ENCODE measurements at places on chromosomes 2 and 18.

GRCh38 chr2:120566331-120567035 lies 169.2 kb upstream of the GLI2 start:
- no peak for DNase-seq

DNA sequence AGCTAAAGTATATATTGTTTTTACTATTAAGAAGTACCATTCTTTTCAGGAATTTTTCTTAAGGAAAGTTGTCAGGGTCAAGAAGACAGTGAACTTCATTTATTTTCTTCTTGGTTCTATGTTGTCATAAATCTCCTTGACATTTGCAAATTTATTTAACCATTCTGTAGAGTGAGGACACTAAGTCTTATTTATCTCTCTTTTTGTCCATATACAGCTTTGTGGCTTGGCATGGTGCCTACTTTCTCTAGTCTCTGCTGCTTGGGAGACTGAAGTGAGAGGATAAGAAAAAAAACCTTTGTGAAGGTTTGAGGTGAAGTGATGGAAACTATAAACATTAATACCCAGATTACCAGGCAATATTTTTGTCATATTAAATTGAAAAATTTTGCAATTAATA lies 1389.4 kb downstream of the SUCLG1 start:
- no peak for DNase-seq

DNA sequence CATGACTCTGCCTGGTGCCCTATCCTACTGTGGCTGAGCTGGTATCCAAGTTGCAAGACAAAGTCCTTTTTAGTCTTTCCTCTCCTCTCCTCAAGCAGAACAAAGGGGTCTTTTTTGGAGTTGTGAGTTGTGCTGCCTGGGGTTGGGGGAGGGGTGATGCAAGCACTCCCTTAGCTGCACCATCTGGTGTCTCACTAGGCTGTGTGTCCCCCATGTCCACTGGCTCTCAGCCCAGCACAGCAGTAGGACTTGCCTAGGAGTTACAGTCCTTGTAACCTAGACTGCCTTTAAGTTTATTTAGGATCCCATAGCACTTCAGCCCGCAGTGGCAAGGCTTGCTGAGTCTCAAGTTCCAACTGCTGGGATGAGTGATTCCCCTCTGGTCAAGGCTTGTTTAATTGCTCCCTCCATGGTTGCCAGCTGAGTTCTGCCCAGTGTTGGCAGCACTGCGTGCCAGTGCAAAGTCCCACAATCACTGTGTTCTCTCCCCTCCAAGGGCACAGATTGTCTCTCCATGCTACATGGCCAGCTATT lies 13.2 kb upstream of the ILKAP start:
- no peak for DNase-seq

GRCh38 chr18:3624935-3625741 lies 175.2 kb downstream of the TGIF1 start:
- no peak for DNase-seq

DNA sequence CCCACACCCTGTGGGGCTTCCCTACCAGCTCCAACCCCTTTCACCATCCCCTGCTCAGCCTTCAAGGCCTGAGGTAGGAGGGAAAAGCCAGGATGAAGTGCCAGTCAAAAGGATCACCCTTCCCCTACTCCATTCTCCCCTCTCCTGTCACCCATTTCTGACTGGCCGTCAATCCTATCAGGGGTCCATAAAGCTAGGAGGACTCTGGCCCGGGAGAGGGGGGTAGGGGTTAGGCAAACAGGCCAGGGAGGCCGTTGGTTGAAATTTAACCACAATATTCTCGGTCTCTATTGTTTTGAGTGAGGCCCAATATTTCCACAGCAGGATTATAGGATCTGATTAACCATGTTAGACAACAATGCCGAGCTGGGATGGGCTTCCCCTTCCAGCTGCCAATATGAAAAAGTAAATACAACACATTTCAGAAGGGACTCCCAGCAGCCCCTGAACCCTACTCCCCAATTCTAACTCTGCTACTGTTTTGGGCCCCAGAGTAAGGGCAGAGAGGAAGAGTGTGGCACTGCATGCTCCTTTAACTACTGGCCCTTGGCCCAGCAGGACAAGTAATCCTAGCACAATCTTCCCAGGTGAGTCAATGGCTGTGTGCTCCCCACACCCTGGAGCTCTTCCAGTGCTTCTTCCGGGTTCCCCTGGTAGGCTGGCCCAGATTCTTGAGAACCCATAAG lies 10.6 kb upstream of the IHH start:
- DNase-seq = no peak

DNA sequence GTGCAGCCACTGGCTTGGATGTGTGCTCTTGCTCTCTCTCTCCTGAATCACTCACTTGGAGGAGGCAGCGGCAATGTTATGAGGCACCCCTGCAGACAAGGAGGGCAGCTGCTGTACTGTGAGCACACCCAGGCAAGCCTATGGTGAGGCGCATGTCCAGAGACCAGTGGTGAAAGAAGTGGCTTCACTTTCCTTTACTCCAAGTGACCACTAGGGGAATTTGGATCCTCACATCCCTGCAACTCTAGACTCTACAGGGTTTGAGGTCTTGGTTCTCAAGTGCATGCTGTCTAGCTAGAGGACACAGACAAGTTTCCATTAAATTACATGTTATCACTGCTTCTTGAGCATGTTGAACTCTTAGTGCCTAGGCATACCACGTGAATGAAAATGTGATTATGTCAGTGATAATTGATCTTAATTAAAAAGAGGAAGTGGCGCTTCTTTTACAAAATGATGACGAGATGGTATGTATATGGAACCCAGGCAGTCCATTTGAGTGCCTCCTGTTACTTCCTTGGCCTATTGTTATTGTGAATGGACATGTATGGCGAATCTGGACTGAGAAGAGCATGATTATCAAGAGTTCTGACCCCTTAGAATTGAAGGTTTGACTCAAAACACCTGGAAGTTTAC lies 181.0 kb upstream of the CDH2 start:
- DNase-seq = peak; percentile 55

DNA sequence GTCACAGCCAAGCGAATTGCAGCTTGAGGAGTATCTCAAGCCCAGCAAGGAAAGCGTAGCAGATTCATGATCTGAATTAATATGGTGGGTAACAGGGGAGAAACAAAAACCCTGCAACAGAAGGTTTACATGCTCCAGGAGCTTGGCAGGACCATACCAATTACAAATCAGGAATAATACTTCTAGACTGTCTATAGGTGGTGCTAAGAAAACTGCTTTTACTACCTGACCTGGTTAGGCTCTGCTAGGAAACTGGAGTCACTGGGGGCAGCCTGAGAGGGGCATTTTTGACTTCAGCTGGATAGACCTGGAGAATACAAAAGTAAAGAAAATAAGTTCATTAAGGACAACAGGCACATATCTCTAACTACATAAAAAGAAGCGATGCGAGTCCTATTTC lies 24.6 kb upstream of the SPOPL start:
- no peak for DNase-seq

- DNase-seq = no peak
Observed at GRCh38 chr2:1887915-1888314, 143.6 kb upstream of the PXDN start.

- no peak for DNase-seq
Observed at GRCh38 chr2:7010391-7011054, 93.3 kb downstream of the RNF144A start.

DNA sequence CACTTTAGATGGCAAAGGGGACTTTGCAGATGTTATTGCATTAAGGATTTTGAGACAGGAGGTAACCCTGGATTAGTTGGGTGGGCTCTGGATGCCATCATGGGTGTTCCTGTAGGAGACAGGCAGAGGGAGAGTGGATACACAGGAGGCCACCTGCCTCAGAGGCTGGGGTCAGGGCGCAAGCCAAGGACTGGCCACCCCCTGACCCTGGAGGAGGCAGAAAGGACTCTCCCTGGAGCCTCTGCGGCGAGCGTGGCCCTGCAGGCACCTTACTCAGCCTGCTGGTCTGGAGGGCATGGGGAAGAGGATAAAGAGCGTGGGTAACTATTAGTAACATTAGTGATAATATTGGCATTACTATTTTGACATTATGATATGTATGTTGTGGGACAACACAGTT lies 21.6 kb upstream of the OTOS start:
- DNase-seq = no peak

DNA sequence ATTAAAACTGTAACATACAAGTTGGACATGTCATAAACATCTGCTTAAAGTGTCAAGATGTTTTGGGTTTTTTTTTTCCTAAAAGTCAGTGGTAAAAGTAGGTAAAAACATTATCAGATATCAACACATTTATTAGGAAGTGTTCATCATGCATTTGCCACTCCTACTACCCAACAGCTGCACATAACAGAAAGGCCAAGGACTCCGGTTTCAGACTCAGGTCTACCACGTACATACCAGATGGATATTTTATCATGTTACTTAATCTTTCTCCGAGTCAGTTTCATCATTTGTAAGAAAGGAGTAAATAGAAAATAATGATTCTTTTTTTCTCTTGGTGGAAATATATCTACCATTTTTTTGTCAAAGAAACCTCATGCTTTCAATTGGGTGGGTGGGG lies 192.3 kb downstream of the UBE2E3 start:
- DNase-seq = no peak

DNA sequence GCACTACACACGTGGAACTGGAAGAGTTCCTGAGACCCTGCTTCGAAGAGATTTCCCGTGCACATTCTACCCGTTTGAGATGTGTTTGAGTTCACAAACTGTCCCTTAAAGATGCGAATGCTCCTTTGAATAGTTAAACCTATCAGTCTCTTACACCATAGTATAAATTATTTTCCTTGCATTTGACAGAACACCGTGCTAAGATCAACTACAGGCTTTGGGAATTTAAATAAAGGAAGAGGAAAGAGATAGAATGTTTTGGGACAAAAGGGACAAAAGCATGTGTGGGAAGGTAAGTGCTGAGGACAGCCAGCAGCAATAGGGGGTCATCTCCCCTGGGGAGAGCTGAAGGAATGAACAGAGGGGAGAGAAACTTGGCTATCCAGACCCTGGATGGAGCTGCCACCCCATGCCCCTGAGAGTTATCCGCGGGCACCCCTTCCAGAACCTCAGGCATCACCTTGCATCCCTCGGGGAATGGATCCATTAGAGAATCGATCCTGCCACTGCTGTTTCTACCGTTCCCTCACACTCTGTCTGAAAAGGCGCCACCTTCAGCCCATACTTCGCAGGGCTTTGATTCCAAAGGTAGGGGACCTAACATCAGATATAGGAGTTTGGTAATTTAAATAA lies 888 bp upstream of the ADCY3 start:
- DNase-seq = no peak

DNA sequence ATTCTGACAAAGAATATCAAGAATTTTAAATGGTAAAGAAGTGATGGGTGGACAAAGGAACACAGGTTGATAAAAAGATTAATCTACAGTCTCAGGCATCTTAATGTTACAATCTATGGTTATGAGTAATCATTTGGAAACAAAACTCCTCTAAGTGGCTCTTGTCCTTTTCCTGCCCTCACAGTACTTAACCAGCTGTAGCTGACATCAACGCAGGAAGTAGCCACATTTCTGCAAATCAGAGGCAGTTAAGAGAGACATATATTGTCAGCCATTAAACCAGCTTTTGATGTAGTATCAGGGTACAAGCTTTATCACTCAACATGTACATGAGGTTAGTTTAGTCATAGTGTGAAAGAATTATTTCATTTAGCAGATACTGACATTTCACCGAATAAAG lies 244.6 kb downstream of the NR4A2 start:
- DNase-seq = no peak

DNA sequence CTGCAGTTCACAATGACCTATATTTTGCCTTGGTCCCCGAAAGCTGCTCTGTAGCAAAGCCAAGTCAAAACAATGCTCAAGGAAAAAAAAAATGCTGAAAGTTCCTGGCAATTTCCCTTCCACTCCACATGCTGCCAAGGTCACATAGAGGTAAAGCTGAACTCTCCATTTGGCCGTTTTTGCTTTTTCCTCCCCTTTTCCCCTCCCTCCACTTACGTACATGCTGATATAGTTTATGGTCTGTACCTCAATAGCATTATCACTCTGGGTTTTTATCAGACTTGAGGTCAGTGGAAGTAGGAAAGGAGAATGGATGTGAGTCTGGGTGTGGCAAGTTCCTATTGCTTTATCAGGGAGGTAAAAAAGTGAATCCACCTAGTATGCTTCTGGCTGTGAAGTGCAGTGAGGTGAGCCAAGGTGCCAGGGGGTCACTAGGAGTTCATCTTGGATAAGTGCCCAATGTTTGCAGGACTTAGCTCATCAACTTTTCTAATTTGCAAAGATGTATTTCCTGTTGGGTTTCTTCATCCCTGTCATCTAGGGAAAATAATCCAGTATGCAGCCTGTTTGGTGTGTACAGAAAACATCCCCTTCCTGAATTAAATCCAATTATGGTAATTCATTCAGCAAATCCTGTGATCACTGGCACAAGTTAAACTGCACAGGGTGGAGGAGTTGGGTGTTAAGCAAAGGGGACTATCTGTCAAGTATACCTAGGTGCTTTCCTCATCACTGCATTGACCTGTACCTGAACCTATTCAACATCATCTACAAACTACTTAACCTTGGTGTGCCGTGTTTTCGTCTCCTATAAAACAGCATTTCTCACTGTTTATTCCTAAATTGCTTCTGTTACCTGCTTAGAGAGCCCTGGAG lies 124.3 kb upstream of the CYP26B1 start:
- DNase-seq = no peak

DNA sequence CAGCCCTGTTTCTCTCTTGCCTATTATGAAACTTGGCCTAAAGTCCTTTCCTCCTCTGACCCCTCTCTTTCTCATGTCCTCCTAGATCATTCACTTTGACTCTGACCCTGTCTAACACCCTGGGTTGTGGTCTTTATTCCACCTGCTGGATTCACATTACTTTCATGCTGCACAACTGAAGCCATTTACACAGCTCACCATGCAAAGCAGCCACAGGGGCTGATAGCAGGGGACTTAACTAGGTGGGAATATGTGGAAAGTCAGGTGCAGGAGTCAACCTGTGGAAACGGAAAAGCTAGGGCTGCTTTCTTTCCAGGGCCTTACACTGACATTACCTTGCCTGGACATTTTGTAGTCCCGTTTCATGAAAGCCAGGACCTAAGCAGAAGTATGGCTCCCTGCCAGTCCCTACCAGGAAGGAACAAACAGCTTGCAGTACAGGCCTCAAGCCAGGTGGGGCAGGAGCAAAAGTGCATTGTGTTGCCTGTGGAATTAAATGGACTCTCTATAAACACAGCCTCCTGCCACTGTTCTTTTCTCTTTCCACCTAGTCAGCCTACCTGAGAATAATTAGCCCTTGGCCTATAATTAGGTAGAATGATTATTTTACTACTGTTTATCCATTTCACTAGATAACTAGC lies 11.8 kb downstream of the MAPRE3 start:
- DNase-seq = no peak

- no peak for DNase-seq
Observed at GRCh38 chr2:3005859-3006501, 371.6 kb downstream of the EIPR1 start.
